Caco-2 (cell line): ENCODE measurements at places on chromosomes 1 and 21. TPM values are rescaled to one million over a fixed set of nuclear protein-coding genes. Genes with fewer than 3 reads are reported as not detected.
A peak's percentile ranks its signal among the peaks of the same experiment; 100 is the strongest.

DNA sequence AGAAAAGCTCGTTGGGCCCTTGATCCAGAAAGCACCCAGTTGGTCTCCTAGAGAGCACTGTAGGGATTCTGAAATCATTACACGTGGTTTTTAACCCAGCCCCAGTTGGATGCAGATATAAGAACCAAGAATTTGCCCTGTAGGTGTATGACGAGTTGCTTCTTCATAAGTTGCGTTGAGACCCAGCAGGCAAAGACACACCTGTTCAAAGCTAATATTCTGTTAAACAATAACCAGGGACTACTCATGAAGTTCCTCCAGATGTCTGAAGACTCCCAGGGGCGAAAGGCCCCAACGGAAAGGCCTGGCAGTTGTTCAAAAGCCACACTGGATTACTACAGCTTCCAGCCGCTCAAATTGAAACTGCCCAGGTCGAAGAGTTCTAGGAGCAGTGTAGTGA, 88.6 kb upstream of the HNRNPU start:
- peak; percentile 78 for DNase-seq
- H3K27ac ChIP-seq: peak overlapping the region; percentile 55
- no peaks in the 10 kb centered on the region for H3K36me3 ChIP-seq
- no peak overlapping the region for H3K4me3 ChIP-seq

GRCh38 chr1:59136541-59137275, 160.2 kb upstream of the FGGY start:
- no peaks in the 10 kb centered on the region; the same call in none of the 2 replicates for H3K4me1 ChIP-seq
- H3K4me3 ChIP-seq: no peak overlapping the region
- no peaks in the 10 kb centered on the region for H3K27me3 ChIP-seq
- H3K36me3 ChIP-seq: no peaks in the 10 kb centered on the region

DNA sequence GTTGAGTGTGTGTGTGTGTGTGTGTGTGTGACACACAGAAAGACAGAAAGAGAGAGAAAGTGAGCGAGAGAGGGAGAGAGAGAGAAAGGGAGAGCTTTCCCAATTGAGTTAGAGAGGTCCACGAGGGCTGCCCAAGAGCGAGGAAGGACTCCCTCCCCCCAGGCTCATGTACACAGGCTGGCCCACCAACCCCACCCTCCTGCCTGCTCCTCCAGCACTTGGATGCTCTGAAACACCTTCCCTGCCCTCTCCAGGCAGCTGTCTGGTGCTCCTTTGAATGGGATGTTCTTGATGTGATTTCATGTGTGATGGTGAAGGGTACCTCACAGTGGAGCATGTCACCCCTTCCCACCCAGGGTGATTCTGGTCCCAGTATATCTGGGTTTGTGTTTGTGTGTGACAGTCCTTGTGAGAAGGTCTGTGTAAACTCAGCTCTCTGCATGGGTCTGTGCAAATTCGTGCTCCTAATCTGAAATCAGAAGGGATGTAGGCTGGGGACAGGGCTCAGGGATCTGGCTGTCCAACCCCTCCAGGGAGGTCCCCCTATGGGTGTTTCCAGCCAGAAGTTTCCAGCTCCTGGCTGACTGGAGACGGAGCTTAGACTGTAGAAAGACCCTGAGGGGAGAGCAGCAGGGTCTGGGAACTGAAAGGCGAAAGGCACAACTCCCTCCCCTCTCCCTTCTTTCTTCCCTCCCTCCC, 6.8 kb upstream of the PEAR1 start:
- H3K4me3 ChIP-seq: no peak overlapping the region
- no peak overlapping the region for H3K27ac ChIP-seq
- no peaks in the 10 kb centered on the region for H3K36me3 ChIP-seq
- no peak for DNase-seq

Gene CNN3
- 286 and 329 TPM in 2 replicates for total RNA-seq

- H3K27me3 ChIP-seq: no peaks in the 10 kb centered on the region
- peaks cover 82% of the 10 kb centered on the region for H3K4me1 ChIP-seq
- no peaks in the 10 kb centered on the region for H3K36me3 ChIP-seq
- no peak overlapping the region for H3K4me3 ChIP-seq
These were observed 151.6 kb downstream of the TOMM20 start for GRCh38 chr1:234976861-234977680.

DNA sequence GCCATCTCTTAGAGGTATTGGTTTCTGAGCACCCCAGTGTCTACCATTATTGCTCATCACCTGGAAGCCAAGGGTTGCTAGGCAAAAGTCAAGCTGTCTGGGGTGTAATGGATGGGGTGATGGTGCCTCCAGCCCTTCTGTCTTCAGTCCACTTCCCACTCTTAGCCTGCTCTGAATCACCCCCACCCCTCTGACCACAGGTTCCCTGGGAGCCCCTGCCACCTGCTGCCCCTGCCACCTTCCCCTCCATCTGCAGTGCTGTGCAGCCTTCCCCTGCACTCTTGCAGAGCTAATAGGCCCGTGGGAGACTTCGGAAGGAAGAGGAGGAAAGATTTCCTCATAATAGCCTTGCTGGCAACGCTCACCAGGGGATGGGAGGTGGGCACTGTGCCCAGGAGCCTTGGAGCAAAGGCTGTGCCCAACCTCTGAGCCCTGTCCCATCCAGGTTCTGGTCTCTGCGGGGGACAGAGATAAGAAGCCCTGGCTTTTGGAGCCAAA, 35.5 kb downstream of the CAPN2 start:
- H3K36me3 ChIP-seq: peaks cover 10% of the 10 kb centered on the region; the same call in 1 of the 2 replicates
- H3K4me1 ChIP-seq: no peaks in the 10 kb centered on the region
- no peak overlapping the region for H3K27ac ChIP-seq

- H3K27ac ChIP-seq: no peak overlapping the region
- H3K4me3 ChIP-seq: no peak overlapping the region
- H3K4me1 ChIP-seq: no peaks in the 10 kb centered on the region
- DNase-seq: no peak
- no peaks in the 10 kb centered on the region for H3K36me3 ChIP-seq
- no peaks in the 10 kb centered on the region for H3K27me3 ChIP-seq
These were observed 157.3 kb upstream of the PTGFR start for GRCh38 chr1:78333502-78333901.

- H3K36me3 ChIP-seq: no peaks in the 10 kb centered on the region
- H3K4me1 ChIP-seq: peaks cover 4% of the 10 kb centered on the region; the same call in 1 of the 2 replicates
- H3K27me3 ChIP-seq: peaks cover 3% of the 10 kb centered on the region; the same call in 1 of the 2 replicates
- no peak for DNase-seq
- no peak overlapping the region for H3K27ac ChIP-seq
These were observed 64.9 kb downstream of the MEF2D start for GRCh38 chr1:156435545-156436140.

DNA sequence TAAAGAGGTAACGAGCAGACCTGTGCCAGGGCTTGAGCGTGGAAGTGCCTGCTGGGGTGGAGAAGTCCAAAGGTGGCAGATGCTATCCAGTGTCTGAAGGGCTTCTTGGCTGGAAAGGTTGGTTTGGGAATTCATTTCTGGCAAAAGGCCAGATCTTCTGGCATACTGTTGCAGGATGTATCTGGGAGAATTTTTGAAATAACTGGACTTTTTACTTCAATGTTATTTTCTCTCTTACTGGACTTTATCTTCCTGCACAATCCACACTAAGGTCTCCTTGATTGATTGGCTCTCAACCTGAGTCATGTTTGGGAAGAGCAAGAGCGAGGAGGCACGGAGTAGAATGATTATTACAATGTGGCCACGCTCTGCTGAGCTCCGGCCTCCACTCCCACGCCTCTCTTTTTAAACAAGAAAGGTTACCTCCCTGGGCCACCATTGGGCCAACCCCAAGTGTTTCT, 278.4 kb downstream of the TM2D1 start:
- peak overlapping the region; percentile 17 for H3K27ac ChIP-seq
- no peak for DNase-seq
- no peaks in the 10 kb centered on the region for H3K27me3 ChIP-seq
- no peaks in the 10 kb centered on the region for H3K36me3 ChIP-seq

DNA sequence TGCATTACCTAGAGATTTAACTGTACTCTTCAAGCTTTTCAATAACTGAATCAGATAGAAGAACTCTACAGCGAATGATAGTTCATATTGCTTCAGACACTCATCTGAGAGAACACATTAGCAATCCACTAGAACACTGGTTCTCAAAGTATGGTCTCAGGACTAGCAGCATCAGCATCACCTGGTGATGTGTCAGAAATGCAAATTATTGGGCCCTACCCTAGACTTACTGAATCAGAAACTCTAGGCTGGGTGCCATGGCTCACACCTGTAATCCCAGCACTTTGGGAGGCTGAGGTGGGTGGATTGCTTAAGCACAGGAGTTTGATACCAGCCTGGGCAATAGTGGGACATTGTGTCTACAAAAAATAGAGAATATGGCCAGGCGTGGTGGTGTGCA, 24.9 kb upstream of the GLIS1 start:
- H3K27ac ChIP-seq: no peak overlapping the region
- no peak for DNase-seq
- H3K27me3 ChIP-seq: no peaks in the 10 kb centered on the region
- no peaks in the 10 kb centered on the region for H3K36me3 ChIP-seq
- no peaks in the 10 kb centered on the region for H3K4me1 ChIP-seq
- no peak overlapping the region for H3K4me3 ChIP-seq

Gene UTP25
- 9.5 and 9.8 TPM in 2 replicates for total RNA-seq

Gene SLC44A5
- 12.0 and 13.6 TPM in 2 replicates for total RNA-seq

Gene AUNIP
- 12.3 and 16.8 TPM in 2 replicates for total RNA-seq

DNA sequence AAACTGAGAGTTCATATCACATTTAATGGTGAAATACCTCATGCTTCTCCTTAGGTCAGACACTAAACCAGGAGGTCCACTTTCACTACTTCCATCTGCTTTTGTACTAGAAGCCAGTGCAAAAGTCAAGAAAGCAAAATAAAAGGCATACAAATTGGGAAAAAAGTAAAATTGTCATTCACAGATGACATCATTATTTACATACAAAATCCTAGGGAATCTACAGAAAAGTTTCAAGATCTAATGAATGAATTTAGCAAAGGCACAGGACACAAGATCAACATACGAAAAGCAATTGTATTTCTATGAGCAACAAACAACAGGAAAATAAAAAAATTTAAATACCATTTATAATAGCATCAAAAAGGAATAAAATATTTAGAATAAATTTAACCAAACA, 41.5 kb downstream of the LYST start:
- H3K4me3 ChIP-seq: no peak overlapping the region
- H3K27ac ChIP-seq: no peak overlapping the region
- no peaks in the 10 kb centered on the region for H3K27me3 ChIP-seq
- no peaks in the 10 kb centered on the region for H3K4me1 ChIP-seq
- H3K36me3 ChIP-seq: no peaks in the 10 kb centered on the region

Gene UROD
- 44.8 and 54.3 TPM in 2 replicates for total RNA-seq

- no peak for DNase-seq
- no peak overlapping the region for H3K4me3 ChIP-seq
- H3K27ac ChIP-seq: no peak overlapping the region
- H3K36me3 ChIP-seq: no peaks in the 10 kb centered on the region
- H3K27me3 ChIP-seq: no peaks in the 10 kb centered on the region
These were observed 17.7 kb upstream of the KCND3 start for GRCh38 chr1:112007169-112007568.

DNA sequence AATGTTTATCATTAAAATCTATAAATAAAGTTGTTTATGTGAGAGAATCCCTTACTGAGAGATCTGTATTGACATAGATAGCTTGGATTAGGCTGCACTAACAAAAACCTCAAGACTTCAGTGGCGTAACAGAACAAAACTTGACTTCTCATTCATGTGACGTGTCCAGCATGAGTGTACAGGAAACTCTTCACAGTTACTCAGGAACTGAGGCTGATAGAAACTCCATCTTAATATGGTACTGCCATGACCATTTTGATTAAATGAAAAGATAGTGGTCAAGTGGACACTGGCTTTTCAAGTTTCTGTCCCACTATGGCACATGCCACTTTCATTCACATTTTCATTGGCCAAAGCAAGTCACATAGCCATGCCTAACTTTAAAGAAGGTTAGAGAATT, 3.7 kb downstream of the ST3GAL3 start:
- no peaks in the 10 kb centered on the region for H3K36me3 ChIP-seq
- no peak overlapping the region for H3K4me3 ChIP-seq
- H3K27me3 ChIP-seq: no peaks in the 10 kb centered on the region
- H3K4me1 ChIP-seq: peaks cover 9% of the 10 kb centered on the region
- no peak overlapping the region for H3K27ac ChIP-seq

DNA sequence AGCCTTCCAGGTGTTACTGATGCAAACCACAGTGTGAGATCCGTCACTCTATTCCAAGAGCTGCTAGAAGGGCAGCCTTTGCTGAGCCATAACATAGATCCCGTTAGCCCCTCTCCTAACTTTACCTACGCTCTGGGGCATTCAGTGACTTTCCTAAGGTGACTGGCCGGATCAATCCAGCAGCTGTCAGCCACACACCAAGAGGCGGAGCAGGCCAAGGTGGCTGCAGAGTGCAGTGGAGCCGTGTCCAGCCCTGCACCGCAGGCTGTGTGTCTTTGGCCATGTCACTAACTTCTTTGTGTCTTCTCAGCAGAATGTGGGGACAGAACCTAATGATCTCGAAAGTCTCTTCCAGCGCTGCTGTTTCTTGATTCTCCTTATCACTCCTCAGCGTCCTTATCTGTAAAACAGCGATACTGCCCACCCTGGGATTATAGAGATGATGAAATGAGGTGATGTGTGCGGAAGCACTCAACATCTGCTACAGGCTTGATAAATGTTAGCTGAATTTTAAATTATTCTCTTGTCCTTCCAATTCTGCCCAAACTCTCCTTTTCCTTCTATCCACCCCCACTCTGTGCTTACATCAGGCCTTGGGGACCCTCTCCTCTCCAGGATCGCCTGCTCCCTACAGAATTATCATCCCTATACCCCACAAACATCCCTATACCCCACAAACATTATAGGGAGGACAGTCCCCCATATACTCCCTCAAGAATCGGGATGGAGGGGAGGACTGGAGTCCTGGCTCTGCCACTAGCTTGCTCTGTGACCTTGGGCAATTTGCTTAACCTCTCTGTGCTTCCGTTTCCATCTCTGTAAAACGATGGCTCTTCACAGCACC, 25.8 kb upstream of the LRRN2 start:
- no peaks in the 10 kb centered on the region for H3K36me3 ChIP-seq
- H3K4me1 ChIP-seq: no peaks in the 10 kb centered on the region; the same call in 1 of the 2 replicates
- no peak overlapping the region for H3K4me3 ChIP-seq
- no peak for DNase-seq

- no peak for DNase-seq
- H3K4me1 ChIP-seq: peaks cover 6% of the 10 kb centered on the region; the same call in 1 of the 2 replicates
- H3K4me3 ChIP-seq: no peak overlapping the region
These were observed 41.0 kb downstream of the ZFYVE9 start for GRCh38 chr1:52182874-52183400.

Gene HSPB7
- not detected in 2 replicates for total RNA-seq

Gene TNFRSF8
- not detected in 2 replicates for total RNA-seq

DNA sequence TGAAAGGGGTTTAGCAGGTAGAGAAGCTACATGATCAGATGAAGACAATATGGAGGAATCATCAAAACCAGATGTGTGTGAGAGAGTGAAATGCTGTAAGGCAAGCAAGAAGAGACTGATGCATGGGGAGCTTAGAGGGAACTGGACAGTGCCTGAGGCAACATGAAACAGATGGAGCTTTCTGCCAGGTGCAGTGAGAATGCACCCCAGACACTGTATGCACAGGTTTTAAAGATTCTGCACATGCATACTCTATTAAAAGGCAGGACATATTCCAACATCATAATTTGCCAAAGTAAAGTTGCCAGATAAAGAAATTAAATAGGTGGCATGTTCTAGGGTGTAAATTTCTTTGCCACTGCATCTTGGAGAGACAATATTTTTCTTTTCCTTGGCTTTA, 200.1 kb downstream of the AMY1C start:
- H3K27ac ChIP-seq: no peak overlapping the region
- no peaks in the 10 kb centered on the region for H3K36me3 ChIP-seq
- H3K4me3 ChIP-seq: no peak overlapping the region
- no peaks in the 10 kb centered on the region for H3K27me3 ChIP-seq
